ENCODE measurements at places on chromosomes 16 and 17.
A peak's percentile ranks its signal among the peaks of the same experiment; 100 is the strongest.

- no peak for DNase-seq
Observed at GRCh38 chr16:86580791-86581170, 2.4 kb downstream of the FOXL1 start.

DNA sequence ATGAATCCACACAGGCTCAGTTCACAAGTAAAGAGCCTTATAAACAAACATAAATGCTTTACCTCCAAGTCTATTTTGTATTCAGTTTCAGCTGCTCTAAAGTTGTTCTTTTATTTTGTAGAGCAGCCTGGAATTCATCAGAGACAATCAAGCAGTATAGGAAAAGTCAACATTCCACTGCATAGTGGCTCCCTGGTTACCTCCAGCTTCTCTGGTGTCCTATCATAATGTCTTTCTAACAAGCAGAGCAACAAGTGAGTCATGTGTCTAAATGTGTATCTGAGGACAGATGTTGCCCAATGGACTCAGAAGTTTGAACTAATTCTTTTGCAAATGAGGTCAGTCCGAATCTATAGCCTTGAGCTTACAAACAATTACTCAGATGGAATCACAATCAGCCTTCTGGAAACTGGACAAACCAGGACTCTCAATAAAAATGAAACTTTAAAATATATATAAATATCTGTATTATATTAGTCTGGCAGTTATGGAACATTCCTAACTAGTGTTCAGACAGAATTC, 292.0 kb upstream of the TOM1L1 start:
- DNase-seq: no peak

- DNase-seq: no peak
Observed at GRCh38 chr16:5905935-5906334, 808.3 kb upstream of the EEF2KMT start.

DNA sequence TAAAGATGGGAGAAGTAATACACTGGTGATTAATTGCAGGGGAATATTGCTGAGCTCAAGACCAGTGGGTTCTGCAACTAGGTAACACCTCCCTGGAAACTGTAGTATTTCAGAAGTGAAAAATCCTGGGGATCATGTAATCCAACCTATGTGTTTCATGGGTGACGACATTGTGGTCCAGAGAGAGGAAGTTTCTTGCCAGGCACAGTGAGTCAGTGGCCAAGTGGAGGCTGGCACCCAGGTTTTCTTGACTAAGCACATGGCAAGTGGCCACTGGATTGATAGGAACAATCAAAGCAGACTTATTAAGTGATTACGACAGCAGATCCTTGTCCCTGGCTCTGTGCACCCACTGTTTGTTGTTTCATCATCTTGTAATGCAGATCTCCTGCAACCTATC, 14.6 kb upstream of the CIITA start:
- no peak for DNase-seq

- DNase-seq: no peak
Observed at GRCh38 chr17:42276609-42277341, 584 bp upstream of the STAT5B start.

DNA sequence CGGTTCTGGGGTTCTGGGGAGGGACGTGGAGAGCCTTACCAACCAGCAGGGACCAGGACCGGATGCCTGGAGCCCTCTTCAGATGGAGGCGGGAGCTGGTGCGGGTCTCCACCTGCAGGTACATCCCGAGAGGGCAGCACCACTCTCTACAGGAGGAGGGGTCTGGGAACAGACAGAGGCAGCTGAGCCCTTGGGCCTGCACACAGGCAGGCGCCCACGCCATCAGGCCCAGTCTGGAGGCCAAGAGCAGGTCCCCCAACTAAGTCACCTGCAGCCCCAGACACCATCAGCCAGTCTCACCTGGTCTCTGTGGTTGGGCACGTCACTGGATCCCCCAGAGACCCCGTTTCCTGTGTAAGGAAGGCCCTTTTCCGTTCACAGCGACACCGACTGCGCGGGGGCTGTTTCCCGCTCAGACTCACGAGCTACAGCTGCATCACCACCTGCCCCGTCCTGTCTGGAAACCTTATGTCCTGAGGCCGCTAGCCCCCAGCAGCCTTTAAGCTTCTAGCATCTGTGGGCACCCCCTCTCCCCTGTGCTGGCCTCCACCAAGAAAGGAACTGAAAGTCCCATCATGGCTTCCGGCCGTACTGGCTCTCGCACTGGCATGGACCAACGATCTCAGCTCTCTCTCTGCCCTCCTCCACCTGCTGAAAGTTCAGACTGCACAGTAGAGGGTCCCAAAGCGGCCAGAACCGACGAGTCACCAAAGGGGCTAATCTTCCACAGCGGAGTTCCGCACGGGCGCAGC, 1.2 kb downstream of the CYBC1 start:
- DNase-seq: peak; percentile 47
